Stimulated activated CD8-positive, alpha-beta memory T cell treated with anti-CD3 and anti-CD28 coated beads, Interleukin-4, amount 100 ng/mL, for 1 hour (primary cell): ENCODE measurements at places on chromosomes 3 and 15.

DNA sequence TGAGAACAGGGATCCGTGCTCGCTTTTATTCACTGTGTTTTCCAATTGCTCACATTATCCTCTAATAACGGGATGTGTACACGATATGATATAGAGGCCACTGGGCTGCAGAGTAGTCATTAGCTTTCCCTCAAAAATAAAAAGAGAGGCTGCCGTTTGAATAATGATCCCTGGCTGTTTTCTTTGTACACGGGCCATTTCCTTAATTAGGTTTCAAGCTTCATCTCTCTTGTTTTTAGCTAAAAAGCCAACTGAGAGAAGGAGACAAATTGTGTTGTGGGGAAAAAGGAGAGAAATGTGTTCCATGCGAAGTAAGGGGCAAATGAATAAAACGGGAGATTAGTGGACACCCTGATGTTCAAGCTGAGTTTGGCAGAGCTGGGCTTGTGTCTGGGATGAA is 174.2 kb downstream of the CACNA2D3 start:
- no peak for DNase-seq

DNA sequence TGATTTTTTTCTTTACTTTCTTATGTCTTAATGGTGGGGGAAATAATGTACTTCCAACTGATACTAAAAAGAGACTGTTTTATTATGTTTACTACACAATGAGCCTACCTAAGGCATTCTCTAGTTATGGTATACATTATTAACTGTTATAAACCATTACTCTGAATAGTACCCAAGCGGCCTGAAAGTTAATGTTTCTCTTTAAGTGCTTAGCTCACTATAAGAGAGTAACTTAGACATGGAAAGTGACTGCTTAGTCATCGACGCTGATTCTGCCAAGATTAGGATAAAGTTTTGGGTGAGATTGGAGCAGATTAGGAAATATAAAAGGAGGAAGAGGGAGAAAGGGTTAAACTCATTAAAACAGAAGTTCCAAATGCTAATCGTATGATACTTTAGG is 365.0 kb downstream of the NLGN1 start:
- no peak for DNase-seq

DNA sequence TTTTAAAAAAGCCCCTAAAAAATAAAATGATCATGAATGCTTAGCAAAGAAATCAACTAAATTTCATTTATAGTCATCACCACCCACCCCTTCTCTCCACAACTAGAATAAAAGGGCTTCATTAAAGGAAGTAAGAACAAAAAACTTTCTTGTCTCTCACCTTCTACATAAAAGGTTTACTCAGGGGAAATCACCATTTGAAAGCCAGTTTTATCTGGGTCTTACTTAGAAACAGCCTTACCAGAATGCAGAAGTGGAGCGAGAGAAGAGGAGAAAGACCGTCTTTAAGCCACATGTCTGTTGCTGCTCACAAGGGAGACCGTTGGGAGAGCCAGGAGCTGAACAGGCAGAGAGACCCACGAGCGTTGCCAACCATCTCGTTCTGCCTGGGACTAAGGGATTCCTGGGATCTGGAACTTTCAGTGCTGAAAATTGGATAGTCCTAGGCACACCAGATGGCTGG is 350.1 kb upstream of the PROK2 start:
- no peak for DNase-seq

DNA sequence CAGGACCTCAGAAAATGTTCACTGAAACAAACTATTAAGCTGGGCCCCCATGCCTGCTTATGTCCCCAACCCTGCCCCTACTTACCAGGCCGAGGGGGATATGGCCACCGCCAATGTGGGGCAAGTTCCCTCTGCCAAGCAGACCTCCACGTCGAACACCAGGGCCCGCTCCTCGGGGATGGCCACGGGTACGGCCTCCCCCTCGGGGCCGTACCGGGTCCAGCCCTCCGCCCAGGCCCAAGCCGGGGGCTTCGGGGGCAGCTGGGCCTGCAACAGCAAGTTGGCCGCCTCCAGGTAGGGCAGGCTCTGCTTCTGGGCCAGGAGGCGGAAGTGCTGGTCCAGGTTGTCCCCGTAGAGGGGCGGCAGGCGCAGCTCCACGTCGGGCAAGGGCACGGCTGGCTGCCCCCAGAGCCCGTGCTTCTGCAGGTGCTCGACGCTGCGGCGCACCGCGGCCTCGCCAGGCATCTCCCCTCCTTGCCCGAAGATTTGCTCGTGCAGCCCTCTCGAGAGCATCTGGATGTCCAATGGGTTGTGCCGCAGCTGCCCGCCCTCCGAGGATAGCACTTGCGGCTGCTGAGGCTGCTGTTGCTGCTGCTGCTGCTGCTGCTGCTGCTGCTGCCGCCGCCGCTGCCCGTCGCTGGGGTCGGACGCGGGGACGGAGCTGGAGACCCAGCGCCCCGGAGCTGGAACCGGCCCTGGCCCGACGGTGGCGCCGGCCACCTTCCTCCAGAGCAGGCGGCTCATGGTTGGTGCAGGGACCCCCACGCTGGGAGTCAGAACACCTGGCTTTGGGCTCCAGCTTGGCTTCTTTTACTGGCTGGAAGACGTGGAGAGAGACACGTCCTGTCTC is 1.4 kb downstream of the POLG start:
- DNase-seq = no peak

GRCh38 chr3:8595252-8595651 is 49.3 kb downstream of the SSUH2 start:
- no peak for DNase-seq

DNA sequence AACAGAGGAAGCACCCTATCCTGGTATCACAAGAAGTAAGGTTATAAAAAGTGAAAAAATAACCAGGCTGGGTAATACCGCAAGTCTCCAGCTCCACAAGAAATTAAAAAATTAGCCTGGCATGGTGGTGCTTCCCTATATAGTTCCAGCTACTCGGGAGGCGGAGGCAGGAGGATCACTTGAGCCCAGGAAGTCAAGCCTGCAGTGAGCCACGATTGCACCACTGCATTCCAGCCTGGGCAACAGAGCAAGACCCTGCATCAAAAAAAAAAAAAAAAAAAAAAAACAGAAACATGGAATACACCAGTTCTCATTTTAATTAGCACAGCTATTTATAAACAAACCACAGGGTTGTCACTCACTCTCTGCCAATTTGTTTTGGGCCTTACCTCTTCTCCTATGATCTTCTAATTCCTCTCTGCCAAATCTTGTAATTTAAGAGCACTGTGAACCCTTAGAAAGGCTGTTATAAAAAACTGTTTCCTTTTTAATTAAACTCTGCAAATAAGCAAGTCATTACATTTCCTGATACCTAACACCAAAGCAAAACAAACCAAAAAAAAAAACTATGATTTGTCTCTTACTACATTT is 22.6 kb downstream of the DCUN1D1 start:
- no peak for DNase-seq
